Panc1 (cell line): ENCODE measurements at places on chromosomes 11 and 22.

DNA sequence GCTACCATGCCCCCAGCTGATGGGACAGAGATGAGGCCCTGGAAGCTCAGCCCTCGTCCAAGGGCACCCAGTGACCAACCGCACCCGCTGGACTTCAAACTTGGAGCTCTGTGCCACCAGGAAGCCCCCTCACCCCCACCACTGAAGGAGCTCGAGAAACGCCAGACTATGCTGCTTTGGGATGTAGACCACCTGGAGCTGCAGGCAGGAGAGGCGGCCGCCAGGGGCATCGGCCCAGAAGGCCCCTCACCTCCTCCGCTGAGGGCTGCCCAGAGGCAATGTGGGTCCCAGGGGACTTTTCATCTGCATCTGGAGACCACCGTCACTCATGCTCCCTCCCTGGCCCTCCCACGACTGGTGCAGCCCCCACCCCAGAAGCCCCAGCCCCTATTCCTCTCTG, 28.3 kb downstream of the CDKN1C start:
- DNase-seq: no peak

DNA sequence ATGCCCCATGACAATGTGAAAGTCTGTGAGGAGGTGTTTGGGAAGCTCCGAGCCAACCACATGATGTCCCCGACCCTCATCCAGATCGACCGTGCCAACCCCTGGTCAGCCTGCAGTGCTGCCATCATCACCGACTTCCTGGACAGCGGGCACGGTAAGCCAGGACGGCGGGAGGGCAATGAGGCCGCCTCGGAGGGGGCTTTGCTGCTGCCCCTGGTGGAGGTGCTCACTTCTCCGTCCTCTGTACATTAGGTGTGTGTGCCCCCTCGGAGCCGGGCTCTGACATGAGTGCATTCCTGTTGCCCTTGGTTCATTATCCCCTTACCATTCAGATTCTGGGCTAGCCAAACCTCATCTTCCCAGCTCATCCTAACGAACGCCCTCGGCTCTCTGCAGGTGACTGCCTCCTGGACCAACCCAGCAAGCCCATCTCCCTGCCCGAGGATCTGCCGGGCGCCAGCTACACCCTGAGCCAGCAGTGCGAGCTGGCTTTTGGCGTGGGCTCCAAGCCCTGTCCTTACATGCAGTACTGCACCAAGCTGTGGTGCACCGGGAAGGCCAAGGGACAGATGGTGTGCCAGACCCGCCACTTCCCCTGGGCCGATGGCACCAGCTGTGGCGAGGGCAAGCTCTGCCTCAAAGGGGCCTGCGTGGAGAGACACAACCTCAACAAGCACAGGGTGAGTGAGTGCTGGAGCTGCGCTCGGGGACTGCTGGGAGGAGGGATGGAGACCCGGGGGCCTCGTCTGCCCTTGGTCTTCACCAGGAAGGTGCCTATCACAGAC, 13.8 kb downstream of the ADAMTS15 start:
- no peak for DNase-seq

DNA sequence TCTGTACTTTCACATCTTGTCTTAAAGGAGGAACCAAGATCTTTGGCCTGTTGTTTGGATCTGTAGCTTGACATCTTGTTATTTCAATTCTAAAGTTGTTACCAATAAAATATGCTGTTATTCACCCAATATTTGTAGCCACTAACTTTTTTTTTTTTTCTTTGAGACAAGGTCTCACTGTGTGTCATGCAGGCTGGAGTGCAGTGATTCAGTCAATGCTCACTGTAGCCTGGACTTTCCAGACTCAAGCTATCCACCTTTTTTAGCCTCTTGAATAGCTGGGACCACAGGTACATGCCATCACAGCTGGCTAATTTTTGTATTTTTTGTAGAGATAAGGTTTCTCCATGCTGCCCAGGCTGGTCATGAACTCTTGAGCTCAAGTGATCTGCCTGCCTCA, 769.4 kb downstream of the DLG2 start:
- DNase-seq: no peak

DNA sequence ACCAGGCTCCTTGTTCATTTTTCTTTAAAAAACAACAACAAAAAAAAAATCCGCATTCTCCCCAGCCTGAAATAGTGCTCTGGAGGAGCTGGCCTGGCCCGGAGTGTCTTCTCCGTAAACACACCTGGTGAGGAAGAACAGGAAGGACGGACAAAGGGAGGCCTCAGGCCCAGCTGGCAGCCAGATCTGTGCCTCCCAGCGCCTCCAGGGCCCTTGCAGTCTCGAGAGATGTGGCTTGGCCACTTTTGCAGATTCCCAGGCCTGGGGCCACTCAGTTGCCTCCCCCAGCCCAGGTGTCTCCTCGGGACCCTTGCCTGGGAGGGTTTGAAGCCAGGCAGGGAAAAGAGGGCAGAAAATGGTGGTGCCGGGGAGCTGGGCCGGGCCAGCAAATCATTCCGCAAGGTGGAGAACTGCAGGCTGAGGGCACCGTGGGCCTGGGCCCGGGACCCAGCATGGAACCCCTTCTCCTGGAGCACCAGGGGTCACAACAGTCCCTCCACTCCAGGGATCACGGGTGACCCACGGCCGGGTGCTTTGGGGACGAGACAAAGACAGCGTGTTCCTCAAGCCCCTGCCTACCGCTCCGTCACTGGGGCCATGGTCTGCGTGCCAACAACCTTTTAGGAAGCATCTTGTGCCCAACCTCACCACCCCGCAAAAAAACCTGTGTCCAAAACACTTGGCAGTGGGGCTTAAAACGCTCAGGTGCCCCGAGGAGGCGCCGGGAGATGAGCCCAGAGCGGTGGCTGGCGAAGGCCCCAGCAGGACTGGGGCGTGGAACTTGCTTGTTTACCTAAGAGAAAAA, 67.1 kb upstream of the WNT7B start:
- DNase-seq: no peak

- DNase-seq: no peak
These were observed 44.0 kb upstream of the SLC1A2 start for GRCh38 chr11:35463331-35463751.

DNA sequence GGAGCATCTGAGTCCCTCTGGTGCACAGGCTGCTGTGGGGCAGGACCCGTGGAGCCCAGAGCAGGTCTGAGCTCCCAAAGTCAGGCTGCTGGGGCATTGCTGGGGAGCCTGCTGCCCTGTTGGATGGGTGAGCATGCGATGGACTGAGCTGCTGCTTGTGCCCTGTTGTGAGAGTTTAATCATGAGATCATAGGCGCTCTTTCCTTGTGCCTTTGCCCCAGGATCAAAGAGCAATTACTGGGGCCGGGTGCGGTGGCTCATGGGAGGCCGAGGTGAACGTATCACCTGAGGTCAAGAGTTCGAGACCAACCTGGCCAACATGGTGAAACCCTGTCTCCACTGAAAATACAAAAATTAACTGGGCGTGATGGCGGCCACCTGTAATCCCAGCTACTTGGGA, 37.5 kb downstream of the MUC6 start:
- DNase-seq: no peak

DNA sequence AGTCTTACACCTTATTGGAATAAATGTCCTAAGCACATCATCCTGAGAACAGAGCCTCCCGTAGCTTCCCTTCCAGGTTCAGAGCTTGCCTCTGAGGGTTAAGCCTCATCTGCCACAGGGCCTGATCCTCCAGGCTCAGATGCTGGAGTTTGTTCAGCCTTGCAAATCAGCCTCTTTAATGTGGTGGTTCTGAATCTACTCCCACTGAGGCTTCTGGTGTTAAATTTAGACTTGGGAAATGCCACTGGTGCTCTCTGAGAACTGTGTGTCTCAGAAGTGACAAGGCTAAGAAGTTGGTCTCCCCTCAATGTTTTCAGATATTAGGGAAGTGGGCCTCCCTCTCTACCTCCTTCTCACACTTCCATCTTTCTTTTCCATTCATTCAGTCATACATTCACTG, 68.7 kb downstream of the CCDC81 start:
- no peak for DNase-seq

DNA sequence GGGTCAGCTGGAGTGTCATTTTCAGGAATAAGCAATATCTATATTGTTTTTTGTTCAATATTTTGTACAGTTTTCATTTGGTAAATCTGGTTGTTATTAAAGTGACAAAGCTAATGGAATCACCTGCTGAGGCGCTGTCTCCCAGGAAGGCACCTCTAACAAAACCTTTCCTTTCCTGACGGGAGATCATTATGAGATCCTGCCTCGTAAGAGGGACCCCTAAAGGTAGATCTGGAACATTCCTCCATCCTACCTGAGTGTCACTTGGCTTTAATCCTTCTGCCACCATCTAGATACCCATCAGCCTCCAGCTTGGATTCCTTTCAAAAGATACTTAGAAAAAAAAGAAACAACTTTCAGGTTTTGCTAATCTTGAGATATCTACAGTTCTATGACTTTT, 157.7 kb downstream of the FAT3 start:
- no peak for DNase-seq

DNA sequence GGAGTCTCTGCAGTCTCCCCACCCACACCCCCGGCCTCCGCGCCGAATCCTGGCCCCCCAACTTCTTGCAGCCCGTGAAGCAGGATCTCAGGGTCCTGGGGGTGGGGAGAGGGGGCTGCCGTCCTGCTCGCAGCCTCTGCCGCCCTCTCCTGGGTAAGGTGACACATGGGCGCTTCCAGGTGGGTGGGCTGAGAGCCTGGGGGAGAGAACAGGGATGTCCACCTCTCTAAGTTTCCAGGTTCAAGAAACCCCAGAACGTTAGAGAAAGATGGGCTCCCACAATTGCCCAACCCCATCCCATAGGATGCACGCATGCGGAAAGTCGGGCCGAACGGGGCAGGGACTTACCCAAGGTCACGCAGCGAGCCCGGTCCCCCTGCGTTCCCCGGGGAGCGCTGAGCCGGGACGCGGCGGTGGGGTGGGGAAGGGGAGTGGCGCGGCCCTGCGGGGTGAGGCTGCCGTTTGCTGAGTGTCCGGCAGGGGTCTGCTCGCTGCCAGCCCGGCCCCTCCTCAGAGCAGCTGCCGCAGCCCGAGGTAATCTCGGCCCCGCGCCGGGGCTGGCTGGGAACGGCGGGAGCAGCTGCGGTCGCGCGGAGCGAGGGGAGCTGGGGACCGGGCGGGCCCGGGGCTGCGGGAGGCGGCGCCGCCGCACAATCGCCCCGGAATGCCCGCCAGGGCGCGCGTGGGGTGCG, 705 bp upstream of the CAPN1 start:
- DNase-seq: no peak

DNA sequence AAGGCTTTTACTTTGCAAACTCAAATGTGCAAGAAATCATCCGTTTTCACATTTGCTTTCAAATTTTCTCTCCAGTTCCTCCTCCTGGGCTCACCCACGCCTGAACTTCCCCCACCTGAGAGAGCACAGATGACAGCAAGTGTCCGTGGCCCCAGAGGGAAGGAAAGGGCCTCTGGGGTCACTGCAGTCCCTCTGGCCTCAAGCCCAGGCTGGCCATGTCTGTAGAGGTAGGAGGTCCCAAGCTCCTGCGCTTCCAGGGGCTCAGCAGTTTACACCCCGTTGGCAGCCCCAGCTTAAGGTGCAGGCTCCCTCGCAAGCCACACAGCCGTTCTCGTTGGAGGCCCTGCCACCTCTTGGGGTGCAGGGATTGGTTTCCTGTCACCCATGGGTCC, 40.5 kb upstream of the PRDM11 start:
- DNase-seq: no peak

DNA sequence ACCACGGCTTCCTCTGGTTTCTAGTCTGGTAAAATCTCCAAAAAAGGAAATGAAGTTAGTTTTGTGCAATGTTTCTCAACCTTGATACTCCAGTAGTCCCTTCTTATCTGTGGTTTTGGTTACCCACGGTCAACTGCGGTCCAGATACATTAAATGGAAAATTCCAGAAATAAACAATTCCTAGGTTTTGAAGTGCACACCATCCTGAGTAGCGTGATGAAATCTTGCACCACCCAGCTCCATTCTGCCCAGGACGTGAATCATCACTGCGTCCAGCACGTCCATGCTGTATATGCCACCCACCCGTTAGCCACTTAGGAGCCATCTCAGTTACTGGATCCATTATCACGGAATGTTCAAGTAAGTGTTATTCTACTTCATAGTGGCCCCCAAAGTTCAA, 117.0 kb downstream of the FBXO7 start:
- DNase-seq: no peak

- no peak for DNase-seq
These were observed 26.9 kb downstream of the BLID start for GRCh38 chr11:122089111-122089510.

GRCh38 chr11:84518631-84519183, 1108.4 kb downstream of the DLG2 start:
- DNase-seq: no peak
